Chondrocyte (in vitro differentiated cells): ENCODE measurements at places on chromosomes 7 and 10. TPM values are rescaled to one million over a fixed set of nuclear protein-coding genes. Genes with fewer than 3 reads are reported as not detected.

- DNase-seq, result no peak
These were observed 14.2 kb downstream of the EBF3 start for GRCh38 chr10:129949891-129950291.

DNA sequence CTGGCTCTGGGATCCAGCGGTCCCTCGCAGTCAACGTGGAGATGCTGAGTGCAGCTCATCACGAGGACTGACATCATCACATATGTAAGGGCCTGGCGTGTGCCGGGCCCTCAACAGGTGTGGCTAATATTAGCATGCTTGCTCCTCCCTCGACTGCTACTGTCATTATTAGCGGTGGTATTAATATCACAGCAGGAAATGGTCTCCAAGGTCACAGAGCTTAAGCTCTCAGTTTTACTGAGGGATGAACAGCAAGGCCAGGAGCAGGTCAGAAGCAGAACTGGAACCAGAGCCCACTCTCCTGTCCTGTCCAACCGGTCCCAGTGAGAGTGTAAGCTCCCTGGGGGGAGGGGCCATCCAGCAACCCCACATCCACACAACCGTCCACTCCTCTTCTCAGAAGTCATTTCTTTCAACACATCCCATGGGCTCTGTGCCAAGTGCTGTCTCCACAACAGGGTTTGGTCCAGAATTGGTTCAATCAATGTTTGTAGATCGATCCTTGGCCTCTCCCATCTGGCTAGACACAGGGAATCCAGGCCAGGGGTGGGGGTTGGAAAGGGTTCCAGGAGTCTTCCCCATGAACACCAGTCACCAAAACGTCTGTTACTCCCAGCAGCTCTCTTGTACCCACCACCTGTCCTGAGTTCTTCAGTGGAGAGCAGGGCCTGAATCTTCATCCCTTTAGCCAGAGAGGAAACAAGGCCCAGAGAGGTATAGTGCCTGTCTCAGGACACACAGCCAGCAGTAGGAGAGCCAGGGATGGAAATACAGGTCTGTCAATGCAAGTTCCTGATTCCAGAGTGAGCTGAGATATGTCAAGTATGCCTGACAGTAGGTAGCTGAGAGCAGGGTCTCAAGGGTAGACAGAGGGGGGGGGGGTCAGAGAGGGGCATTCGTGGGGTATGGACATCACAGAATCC, 45.3 kb upstream of the ZMIZ1 start:
- peak; percentile 41 for DNase-seq

GRCh38 chr7:29163854-29164253, 17.5 kb upstream of the CPVL start:
- no peak for DNase-seq

DNA sequence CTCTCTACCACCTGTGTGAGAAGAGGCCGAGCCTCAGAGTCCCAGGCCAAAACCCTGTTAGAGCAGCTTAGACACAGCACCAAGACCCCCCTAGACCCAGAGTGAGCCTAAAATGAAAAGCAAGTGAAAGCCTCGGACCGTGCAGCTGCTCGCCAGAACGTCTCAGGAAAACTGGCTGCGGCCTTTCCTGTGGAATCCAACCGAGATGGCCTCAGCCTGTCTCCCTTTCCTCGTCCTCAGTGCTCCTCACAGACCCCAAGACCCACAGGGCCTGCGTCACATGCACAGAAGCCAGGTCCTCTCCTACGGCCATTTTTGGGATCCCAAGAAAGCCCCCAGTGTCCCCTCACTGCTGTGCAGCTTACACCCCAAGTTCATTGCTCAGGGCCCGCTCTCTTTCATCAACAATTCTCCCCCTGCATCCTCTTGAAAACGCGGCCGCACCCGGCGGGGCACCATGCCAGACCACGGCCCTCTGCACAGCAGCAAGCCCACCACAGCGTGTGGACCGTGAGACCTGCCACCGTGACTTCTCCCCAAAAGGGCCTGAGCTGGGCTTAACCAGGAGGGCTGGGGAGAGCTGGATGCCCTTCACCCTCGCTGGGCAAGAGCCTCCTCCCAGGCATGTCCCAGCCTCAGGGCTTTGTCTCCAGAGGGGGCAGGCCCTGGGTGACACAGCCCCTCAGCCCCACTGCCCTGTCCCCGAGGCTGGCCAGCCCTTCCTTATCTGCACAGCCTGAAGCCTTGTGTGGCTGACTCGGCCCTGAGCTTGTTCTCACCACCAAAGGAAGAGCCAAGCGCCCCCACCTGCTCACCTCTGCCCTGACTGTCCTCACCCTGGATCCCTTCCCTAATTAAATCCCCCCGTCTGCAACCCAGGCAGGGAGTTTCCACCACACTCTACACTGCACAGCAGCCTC, 142.9 kb downstream of the PTPRN2 start:
- DNase-seq, result no peak

GRCh38 chr10:46992803-46993561, 81.8 kb downstream of the PTPN20 start:
- no peak for DNase-seq

DNA sequence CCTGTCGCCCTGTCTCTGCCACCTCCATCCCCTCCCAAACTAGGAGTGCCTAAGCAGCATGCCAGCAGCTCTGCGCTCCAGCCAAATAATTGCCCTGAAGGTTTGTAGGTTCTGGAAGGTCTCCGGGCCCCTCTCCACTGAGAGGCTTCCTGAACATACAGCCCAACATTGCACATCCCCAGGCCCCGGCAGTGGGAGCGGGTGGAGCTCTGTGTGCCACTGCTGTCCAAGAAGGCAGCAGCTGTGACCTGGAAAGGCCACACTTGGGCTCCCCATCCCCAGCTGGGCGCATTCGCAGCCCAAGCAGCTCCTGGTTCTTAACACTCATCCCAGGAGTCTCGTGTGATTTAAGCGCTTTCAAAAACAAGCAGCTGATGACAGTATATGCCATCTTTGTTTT, 95.7 kb downstream of the COL13A1 start:
- DNase-seq, result no peak

- no peak for DNase-seq
These were observed 23.2 kb downstream of the LYZL2 start for GRCh38 chr10:30606313-30606712.

- no peak for DNase-seq
These were observed 64.6 kb upstream of the LRRN3 start for GRCh38 chr7:111026343-111026742.

DNA sequence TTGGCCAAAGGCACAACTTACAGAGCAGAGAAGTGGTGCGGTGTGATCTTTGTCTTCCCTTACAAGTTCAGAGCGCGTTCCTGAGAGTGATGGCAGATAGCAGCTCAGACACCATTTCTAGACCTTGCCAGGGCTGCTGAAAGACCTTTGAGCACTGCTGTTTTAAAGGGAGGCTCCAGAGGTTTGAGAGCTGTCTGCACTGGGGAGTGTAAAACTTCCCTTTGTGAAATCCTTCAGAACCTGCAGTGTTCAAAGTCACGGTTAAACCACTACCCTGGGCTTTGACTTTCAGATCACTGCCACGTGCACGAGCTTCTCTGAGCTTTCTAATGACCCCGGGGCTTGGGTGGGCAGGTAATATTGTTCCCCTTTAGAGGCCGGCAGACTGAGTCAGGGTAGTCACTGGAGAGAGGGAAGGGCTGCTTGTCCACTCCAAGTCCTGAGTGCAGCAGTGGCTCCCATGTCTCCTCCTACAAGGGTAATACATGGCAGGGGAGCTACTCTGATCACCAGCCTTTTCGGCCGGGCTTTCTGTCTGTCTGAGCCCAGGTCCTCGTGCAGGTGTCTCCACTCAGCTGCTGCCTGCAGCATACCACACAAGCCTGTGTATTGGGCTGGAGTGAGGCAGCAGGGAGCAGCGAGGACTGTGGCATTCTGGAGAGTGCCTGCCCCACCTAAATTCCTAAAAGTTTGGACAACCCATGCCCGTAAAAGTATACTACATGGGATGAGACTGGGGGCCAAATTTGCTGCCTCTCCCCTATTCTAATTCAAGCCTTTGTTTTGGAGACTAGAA, 63.3 kb downstream of the ZMIZ1 start:
- no peak for DNase-seq

DNA sequence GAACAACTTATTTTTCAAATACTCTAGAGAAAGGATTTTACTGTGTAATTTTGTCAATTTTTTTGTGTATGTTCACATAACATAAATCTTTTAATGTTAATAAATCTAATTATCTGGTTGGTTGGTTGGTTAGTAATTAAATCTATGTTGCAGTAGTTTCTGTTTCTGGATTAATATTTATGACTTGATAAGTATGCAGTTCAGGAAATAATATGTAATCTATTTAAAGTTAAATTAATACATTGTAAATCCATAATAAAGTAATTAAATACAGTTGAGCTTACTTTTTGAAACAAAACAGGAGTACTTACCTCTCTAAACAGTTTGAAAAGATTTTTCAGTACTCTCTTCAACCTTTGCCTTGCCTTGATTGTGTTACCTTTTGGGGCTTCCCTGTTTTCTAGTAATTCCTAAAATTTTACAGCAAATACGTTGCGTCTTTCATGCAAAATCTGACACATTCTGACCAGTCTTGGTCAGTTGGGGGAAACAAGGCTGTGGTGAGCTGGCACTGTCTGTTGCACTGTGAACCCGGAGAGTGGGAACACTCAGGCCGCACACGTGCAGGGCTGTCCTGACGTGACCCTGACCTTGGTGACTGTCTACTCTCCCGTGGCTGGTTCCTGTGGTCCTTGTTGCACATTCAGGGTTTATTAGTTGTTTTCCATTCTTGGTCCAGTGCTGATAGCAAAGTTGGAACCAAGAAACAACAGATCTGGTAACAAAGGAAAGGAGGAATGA, 45.6 kb upstream of the FGL2 start:
- DNase-seq, result no peak

The GRID2IP gene
- total RNA-seq, result 0.15 to 0.20 TPM in 2 of 3 replicates, not detected in the other

The TMEM229A gene
- not detected in 3 replicates for total RNA-seq

DNA sequence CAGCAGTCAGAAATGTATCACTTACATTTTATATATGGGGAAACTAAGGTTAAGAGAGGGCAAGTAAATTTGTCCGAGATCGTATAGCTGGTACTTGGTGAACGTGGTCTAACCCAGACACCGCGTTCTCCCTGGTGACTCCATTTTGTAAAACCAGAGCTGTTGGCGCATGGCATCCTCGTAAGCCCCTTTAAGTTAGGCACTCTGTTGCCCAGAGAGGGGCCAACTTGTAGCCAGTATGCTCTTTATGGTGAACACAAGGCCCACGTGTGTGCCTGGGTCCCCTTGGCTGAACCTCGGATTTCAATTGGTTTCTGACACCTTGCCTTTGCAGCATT, 39.7 kb upstream of the ZNF518A start:
- no peak for DNase-seq

DNA sequence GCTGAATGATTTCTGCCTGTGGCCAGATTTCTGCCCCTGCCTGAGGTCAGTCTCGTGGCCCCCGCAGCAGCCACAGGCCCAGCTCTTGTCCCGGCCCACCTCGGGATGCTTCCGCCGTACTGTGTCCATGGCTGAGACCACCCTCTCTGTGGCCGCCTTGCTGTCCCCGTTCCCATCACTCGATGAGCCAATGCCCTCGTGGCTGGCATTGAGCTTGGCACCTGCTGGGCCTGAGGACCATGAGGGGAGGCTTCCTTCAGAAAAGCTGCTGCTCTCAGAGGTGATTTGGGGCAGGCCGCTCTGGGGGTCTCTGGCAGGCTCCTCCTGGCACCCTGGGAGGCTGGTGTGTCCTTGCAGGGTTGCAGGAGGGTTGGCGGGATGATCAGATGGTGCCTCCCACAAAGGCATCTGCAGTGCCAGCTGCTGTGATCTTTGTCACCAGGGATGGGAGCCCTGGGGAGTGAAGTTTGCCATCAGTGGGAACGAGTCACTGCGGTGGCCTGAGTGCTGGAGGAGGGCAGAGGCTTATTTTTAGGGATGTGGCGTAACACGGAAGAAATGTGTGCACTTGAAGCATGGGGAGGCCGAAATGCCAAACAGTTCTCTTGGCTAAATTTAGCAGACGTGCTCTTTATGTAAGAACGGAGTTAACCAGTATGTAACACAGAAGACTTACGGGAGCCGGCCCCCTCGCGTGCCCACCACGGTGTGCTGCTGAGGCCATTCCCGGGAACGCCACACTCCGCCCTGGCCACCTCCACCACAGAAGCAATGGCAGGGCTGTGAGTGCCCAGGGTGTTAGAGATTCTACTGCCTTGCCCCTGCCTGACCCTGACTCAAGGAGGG, 47.7 kb downstream of the VIPR2 start:
- peak; percentile 82 for DNase-seq

GRCh38 chr7:123901101-123901500, 23.9 kb upstream of the SPAM1 start:
- DNase-seq, result no peak

DNA sequence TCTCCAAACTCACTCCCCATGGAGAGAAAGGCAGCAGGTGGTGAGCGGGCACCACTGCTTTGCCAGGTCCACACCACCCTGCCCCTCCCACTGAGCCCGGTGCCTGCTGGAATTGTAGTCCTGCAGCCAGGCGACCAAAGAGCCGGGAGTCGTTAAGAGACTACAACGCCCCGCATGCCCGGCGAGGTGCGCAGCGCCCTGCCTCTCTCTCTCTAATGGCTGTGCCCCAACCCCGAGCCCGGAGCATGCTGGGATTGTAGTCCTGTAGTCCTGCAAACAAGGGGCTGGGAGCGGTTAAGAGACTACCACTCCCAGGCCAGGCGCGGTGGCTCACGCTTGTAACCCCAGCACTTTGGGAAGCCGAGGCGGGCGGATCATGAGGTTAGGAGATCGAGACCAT, 8.1 kb upstream of the ZNF727 start:
- DNase-seq, result peak; percentile 91

The C10orf62 gene
- total RNA-seq, result not detected in 3 replicates

DNA sequence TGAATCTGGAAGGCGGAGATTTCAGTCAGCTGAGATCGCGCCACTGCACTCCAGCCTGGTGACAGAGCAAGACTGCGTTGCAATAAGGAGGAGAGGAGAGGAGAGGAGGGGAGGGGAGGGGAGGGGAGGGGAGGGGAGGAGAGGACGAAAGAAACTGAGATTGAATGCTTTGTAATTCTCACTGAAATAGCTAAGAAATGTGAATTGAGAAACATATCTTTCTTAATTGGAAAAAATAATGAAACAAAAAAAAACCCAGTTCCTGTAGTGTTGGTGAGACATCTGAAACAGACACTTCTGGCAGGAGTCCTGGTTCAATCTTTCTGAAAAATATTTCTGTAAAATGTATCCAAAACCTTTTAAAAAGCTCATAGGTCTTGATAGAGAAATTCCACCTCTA, 26.5 kb downstream of the PPA1 start:
- DNase-seq, result no peak

- DNase-seq, result peak; percentile 85
These were observed 221.7 kb downstream of the DNAJB6 start for GRCh38 chr7:157558516-157558874.

The PKD2L1 gene
- total RNA-seq, result not detected in 3 replicates

DNA sequence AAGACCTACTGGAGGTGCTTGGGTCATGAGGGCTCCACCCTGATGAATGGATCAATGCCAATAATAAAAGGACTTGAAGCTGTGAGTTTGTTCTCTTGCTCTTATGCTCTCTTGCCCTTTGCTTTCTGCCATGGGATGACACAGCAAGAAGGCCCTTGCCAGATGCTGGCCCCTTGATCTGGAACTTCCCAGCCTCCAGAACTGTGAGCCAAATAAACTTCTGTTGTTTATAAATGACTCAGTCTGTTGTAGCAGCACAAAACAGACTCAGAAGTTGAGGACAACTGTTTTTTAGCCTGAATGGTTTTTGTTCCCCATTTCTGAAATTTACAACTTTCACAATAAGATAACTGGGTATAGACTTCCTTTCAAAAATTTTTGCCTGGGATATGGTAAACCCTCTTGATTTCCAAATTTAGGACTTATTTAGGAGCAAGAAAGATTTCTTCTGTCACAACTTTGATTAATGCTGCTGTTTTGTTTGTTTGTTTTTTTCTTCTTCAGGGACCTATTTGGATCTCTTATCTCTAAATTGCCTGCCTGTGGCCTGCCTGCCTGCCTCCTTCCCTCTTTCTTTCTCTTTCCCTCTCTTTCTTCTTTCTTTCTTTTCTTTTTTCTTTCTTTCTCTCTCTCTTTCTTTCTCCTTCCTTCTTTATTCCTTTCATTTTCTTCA, 12.1 kb downstream of the ENTPD1 start:
- DNase-seq, result no peak
